ENCODE measurements at places on chromosomes 2 and 18.

- no peak overlapping the region for H3K4me3 ChIP-seq
- no peaks in the 10 kb centered on the region for H3K27me3 ChIP-seq
- no peaks in the 10 kb centered on the region for H3K36me3 ChIP-seq
- H3K27ac ChIP-seq, result no peak overlapping the region
- H3K4me1 ChIP-seq, result no peaks in the 10 kb centered on the region
Observed at GRCh38 chr2:18244845-18245244, 315.6 kb downstream of the RDH14 start.

- H3K4me1 ChIP-seq, result no peaks in the 10 kb centered on the region
- no peaks in the 10 kb centered on the region for H3K36me3 ChIP-seq
- H3K27ac ChIP-seq, result no peak overlapping the region
- no peak for DNase-seq
Observed at GRCh38 chr2:154507186-154507585, 191.3 kb upstream of the KCNJ3 start.

- H3K27me3 ChIP-seq, result no peaks in the 10 kb centered on the region
- H3K36me3 ChIP-seq, result peaks cover 5% of the 10 kb centered on the region
- no peak overlapping the region for H3K4me3 ChIP-seq
- DNase-seq, result no peak
Observed at GRCh38 chr2:162018530-162018929, 55.5 kb downstream of the DPP4 start.

DNA sequence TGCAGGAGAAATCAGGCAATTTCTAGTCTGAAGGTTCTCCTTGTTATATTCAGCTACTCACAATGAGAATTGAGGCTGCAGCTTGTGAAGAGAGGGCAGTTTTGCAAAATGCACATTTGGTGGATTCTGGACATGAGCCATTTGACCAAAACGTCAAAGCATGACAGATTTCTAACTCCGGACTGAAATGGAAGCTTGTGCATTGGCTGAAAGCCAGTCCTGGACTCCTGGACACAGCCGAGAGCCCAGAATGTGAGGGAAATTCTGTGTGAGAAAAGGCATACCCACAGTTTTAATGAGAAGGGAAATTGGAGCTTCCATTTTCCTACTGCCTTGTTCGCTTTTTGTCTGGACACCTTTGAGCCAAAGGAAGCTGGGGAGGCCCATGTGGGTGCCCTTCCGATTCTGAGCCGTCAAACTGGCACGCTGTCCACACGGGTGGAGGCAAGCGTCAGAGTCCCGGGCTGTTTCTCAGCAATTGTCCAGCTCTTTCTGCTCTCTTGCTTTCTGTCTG is 23.7 kb upstream of the ROCK2 start:
- H3K4me1 ChIP-seq, result no peaks in the 10 kb centered on the region
- no peaks in the 10 kb centered on the region for H3K27me3 ChIP-seq
- no peak for DNase-seq

DNA sequence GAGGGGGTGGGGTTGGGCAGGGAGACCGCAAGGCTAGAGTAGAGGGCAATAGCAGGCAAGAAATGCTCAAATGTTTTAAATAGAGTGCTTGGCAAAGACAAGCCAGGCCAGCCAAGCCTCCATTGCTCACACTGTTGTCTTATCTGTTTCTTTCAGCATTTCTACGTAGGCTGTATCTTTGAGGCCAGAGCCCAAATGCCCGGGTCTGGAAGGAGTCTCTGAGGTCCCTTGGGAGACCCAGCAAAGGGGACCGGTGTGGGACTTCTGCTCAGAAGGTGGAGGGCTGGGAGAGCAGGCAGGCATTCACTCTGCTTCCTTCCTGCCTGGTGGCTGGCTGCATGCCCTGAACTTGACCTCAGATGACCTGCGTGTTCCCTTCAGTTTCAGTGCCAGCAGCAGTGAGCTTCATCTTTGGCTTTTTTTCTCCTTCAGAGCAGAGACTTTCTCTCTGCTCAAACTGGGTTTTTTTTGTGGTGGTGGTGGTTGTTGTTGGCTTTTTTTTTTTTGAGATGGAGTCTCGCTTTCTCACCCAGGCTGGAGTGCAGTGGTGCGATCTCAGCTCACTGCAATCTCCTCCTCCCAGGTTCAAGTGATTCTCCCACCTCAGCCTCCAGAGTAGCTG is 13.7 kb upstream of the TET3 start:
- H3K27ac ChIP-seq, result peak overlapping the region; percentile 43
- peaks cover 28% of the 10 kb centered on the region for H3K4me1 ChIP-seq
- no peaks in the 10 kb centered on the region for H3K27me3 ChIP-seq
- no peaks in the 10 kb centered on the region for H3K36me3 ChIP-seq
- H3K4me3 ChIP-seq, result peak overlapping the region; percentile 48

GRCh38 chr2:204850581-204850980 is 305.3 kb downstream of the PARD3B start:
- H3K4me3 ChIP-seq, result no peak overlapping the region
- no peaks in the 10 kb centered on the region for H3K36me3 ChIP-seq
- DNase-seq, result no peak
- no peaks in the 10 kb centered on the region for H3K4me1 ChIP-seq
- H3K27me3 ChIP-seq, result peaks cover 4% of the 10 kb centered on the region
- no peak overlapping the region for H3K27ac ChIP-seq

- DNase-seq, result no peak
- H3K36me3 ChIP-seq, result no peaks in the 10 kb centered on the region
- H3K27ac ChIP-seq, result no peak overlapping the region
- H3K4me1 ChIP-seq, result no peaks in the 10 kb centered on the region
- H3K27me3 ChIP-seq, result no peaks in the 10 kb centered on the region
Observed at GRCh38 chr2:238929242-238930081, 81.6 kb downstream of the TWIST2 start.

DNA sequence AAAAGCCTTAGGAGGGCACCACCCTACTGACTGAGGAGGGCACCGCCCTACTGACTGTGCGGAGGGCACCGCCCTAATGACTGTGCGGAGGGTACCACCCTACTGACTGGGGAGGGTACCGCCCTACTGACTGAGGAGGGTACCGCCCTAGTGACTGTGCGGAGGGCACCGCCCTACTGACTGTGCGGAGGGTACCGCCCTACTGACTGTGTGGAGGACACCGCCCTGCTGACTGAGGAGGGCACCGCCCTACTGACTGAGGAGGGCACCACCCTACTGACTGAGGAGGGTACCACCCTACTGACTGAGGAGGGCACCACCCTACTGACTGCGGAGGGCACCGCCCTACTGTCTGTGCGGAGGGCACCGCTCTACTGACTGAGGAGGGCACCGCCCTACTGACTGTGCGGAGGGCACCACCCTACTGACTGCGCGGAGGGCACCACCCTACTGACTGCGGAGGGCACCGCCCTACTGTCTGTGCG is 150.2 kb upstream of the NFATC1 start:
- no peaks in the 10 kb centered on the region for H3K27me3 ChIP-seq
- H3K27ac ChIP-seq, result peak overlapping the region; percentile 43
- no peak overlapping the region for H3K4me3 ChIP-seq
- no peaks in the 10 kb centered on the region for H3K36me3 ChIP-seq
- peak; percentile 63 for DNase-seq
- H3K4me1 ChIP-seq, result peaks cover 10% of the 10 kb centered on the region

GRCh38 chr2:223981241-223981640 is 24.0 kb downstream of the MRPL44 start:
- no peak for DNase-seq
- no peaks in the 10 kb centered on the region for H3K36me3 ChIP-seq
- H3K27ac ChIP-seq, result no peak overlapping the region
- H3K27me3 ChIP-seq, result peaks cover 6% of the 10 kb centered on the region
- H3K4me3 ChIP-seq, result no peak overlapping the region
- no peaks in the 10 kb centered on the region for H3K4me1 ChIP-seq

DNA sequence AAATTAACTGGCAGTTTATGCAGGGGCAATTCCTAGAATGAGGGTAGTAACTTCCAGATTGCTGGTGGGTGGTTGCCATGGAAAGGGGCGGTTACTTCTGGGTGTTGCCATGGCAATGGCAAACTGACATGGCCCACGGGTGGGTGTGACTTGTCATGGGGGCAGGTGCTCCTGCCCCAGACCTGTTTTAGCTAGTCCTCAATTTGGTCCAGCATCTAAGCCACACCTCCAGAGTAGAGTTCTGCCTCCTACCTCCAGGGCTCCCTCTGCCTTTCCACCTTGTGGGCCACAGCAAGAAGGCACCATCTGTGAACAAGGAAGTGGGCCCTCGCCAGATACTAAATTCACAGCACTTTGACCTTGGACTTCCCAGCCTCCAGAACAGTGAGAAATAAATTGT is 148.7 kb downstream of the TFCP2L1 start:
- H3K27me3 ChIP-seq, result no peaks in the 10 kb centered on the region
- DNase-seq, result no peak
- no peak overlapping the region for H3K4me3 ChIP-seq
- H3K36me3 ChIP-seq, result no peaks in the 10 kb centered on the region
- no peaks in the 10 kb centered on the region for H3K4me1 ChIP-seq

GRCh38 chr2:80037310-80037709 is 267.2 kb downstream of the LRRTM1 start:
- H3K27me3 ChIP-seq, result no peaks in the 10 kb centered on the region
- DNase-seq, result no peak
- H3K36me3 ChIP-seq, result no peaks in the 10 kb centered on the region
- no peak overlapping the region for H3K27ac ChIP-seq
- H3K4me3 ChIP-seq, result no peak overlapping the region
- no peaks in the 10 kb centered on the region for H3K4me1 ChIP-seq

GRCh38 chr2:234802845-234803171 is 149.0 kb upstream of the SH3BP4 start:
- H3K4me1 ChIP-seq, result no peaks in the 10 kb centered on the region
- H3K4me3 ChIP-seq, result no peak overlapping the region
- H3K27ac ChIP-seq, result no peak overlapping the region
- H3K36me3 ChIP-seq, result no peaks in the 10 kb centered on the region
- DNase-seq, result no peak
- H3K27me3 ChIP-seq, result no peaks in the 10 kb centered on the region

- no peak overlapping the region for H3K4me3 ChIP-seq
- no peaks in the 10 kb centered on the region for H3K27me3 ChIP-seq
- H3K36me3 ChIP-seq, result no peaks in the 10 kb centered on the region
- no peak for DNase-seq
Observed at GRCh38 chr2:12605936-12606335, 110.8 kb upstream of the TRIB2 start.

- H3K27me3 ChIP-seq, result no peaks in the 10 kb centered on the region
- DNase-seq, result no peak
- H3K4me1 ChIP-seq, result no peaks in the 10 kb centered on the region
Observed at GRCh38 chr2:158935617-158936016, 32.8 kb upstream of the TANC1 start.

- no peaks in the 10 kb centered on the region for H3K4me1 ChIP-seq
- H3K27ac ChIP-seq, result no peak overlapping the region
- no peak for DNase-seq
- no peaks in the 10 kb centered on the region for H3K27me3 ChIP-seq
Observed at GRCh38 chr2:40096360-40096759, 317.3 kb upstream of the THUMPD2 start.

GRCh38 chr18:76997951-76998808 is 134.4 kb downstream of the MBP start:
- no peaks in the 10 kb centered on the region for H3K4me1 ChIP-seq
- no peak for DNase-seq
- H3K4me3 ChIP-seq, result no peak overlapping the region
- H3K36me3 ChIP-seq, result no peaks in the 10 kb centered on the region
- no peaks in the 10 kb centered on the region for H3K27me3 ChIP-seq

DNA sequence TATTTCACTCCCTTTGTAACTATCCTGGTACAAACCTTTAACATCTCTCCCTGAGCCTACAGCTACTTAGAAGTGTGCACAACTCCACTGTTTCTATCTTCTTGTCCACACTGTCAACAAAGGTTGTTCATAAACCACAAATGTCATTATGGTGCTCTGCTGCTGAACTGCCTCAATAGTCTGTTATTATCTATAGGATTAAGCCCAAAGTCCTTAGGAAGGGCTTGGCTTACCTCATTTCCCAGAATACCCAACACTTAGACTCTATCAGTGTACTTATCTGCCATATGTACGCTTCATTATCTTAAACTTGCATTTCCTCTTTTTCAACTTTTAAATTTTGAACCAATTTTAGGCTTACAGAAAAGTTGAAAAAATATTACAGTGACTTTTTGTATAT is 94.2 kb downstream of the HNMT start:
- no peak for DNase-seq
- H3K27me3 ChIP-seq, result no peaks in the 10 kb centered on the region
- no peak overlapping the region for H3K4me3 ChIP-seq
- H3K36me3 ChIP-seq, result no peaks in the 10 kb centered on the region

- no peaks in the 10 kb centered on the region for H3K36me3 ChIP-seq
- no peaks in the 10 kb centered on the region for H3K27me3 ChIP-seq
- H3K27ac ChIP-seq, result no peak overlapping the region
- H3K4me3 ChIP-seq, result no peak overlapping the region
- no peaks in the 10 kb centered on the region for H3K4me1 ChIP-seq
Observed at GRCh38 chr2:223789423-223789822, 48.0 kb downstream of the AP1S3 start.

GRCh38 chr18:63074981-63075404 is 244.6 kb downstream of the BCL2 start:
- H3K36me3 ChIP-seq, result no peaks in the 10 kb centered on the region
- peaks cover 7% of the 10 kb centered on the region for H3K4me1 ChIP-seq
- peak; percentile 30 for DNase-seq
- peaks cover 22% of the 10 kb centered on the region for H3K27me3 ChIP-seq
- no peak overlapping the region for H3K27ac ChIP-seq
- peak overlapping the region; percentile 72 for H3K4me3 ChIP-seq

DNA sequence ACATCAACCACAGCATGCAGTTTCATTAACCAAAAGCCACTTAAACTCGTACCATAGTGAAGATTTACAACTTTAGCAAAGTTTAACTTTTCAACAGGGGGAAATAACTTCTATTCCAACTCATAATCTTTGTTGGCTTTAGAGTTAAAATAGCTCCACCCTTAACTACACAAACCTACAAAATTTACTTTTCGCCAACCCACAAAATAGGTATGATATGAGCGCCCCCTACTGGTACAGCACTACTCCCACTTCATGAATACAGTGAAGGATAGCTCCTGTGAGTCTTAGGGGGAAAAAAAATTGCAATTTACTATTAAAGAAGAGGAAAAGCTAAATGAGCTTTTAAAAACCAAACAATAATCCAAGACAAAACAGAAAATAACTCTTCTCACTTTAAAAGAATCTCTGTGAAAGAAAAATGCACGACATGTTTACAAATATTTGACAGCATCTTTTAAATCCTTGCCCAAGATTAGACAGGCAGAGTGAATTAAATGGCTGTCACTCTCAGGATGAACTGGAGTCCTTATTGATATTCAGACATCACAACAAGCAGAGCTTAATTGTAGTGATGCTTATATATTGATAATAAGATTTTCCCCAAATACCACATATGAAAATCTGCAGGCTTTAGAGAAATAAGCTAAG is 32.2 kb downstream of the TMEFF2 start:
- H3K36me3 ChIP-seq, result no peaks in the 10 kb centered on the region
- H3K27me3 ChIP-seq, result peaks cover 6% of the 10 kb centered on the region
- no peak overlapping the region for H3K4me3 ChIP-seq
- peak; percentile 72 for DNase-seq
- H3K4me1 ChIP-seq, result no peaks in the 10 kb centered on the region

GRCh38 chr18:63981719-63982118 is 11.8 kb downstream of the SERPINB8 start:
- H3K27ac ChIP-seq, result no peak overlapping the region
- no peak for DNase-seq
- peaks cover 3% of the 10 kb centered on the region for H3K4me1 ChIP-seq
- no peak overlapping the region for H3K4me3 ChIP-seq

All from CD4-positive, CD25-positive, alpha-beta regulatory T cell (primary cell).